ENCODE measurements at places on chromosomes 2 and 18. TPM values are rescaled to one million over a fixed set of nuclear protein-coding genes. Genes with fewer than 3 reads are reported as not detected.
A peak's percentile ranks its signal among the peaks of the same experiment; 100 is the strongest.

- peak; percentile 15 for DNase-seq
Observed at GRCh38 chr2:142897807-142898206, 20.3 kb downstream of the KYNU start.

GRCh38 chr2:190682168-190682567, 33.3 kb downstream of the NAB1 start:
- DNase-seq: peak; percentile 76

C2orf15 gene
- total RNA-seq: 0.23 TPM

ANKRD29 gene
- not detected for total RNA-seq

CTLA4 gene
- total RNA-seq: not detected

Data from HT1080 (cell line).